ENCODE measurements at places on chromosomes 3 and 15.

GRCh38 chr3:35305406-35305805, 333.9 kb upstream of the ARPP21 start:
- no peak for DNase-seq

- DNase-seq: no peak
Observed at GRCh38 chr15:60009124-60009960, 5.2 kb downstream of the FOXB1 start.

DNA sequence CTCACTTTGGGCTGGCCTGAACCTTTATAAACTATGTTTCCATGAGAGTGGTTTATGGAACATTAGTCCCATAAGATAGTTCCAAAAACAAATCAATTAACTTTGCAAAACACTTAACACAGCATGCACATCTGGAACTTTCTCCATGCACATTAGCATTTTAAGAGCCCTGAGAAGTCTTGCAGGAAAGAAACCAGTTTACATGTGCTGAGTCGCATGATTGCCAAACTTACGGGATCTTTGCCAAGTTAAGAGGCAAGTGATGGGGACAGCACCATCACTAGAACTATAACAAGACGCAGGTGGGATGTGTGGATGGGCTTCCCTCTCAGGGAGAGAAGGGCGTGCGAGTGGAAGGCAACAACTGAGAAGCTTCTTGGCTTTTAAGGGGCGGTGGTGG, 20.7 kb downstream of the ADAMTS9 start:
- DNase-seq: no peak

- DNase-seq: no peak
Observed at GRCh38 chr3:115628075-115628412, 4.7 kb downstream of the GAP43 start.

- no peak for DNase-seq
Observed at GRCh38 chr3:114730397-114730796, 416.7 kb downstream of the ZBTB20 start.
